Fibroblast of pulmonary artery (primary cell): ENCODE measurements at places on chromosomes 16 and 17.

- DNase-seq = no peak
These were observed 108.6 kb upstream of the GOT2 start for GRCh38 chr16:58842746-58843145.

- peak; percentile 94 for DNase-seq
These were observed 2.4 kb downstream of the SYNGR3 start for GRCh38 chr16:1991948-1992703.

- no peak for DNase-seq
These were observed 856.7 kb downstream of the CDH8 start for GRCh38 chr16:61179561-61179960.

GRCh38 chr17:78865682-78866390 lies 25.2 kb upstream of the USP36 start:
- peak; percentile 86 for DNase-seq

DNA sequence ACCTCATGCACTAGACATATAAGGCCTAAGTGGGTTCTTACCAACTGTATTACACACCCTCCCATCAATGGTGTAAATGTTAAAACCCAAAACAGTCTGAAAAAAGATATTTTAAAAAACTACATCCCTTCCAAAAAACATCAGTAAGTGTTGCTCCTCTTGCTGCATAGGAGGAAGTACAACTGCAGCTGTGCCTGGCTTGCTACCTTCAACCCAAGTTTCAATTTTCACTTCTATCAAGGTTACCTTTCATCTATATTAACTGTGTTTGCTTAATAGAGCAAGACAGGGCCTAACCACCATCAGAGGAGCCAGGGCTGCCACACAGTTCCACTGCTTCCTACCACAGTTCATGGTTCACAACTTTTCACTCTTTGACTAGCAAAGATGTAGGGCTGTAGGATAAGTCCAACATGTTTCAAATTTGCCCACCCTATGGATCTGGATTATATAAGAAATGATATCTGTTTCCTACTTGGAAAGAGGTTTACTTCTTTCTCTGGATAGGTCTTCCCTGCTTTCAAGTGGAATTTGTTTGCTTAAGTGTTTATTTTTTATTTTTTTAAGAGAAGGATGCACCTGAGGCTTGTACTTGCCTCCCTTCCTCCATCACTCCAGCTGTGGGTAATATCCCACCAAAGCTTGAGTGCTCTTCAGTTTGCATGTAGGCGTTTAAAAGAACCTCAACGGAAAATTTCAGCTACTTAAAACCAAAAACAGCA lies 56.7 kb downstream of the GRB7 start:
- no peak for DNase-seq

DNA sequence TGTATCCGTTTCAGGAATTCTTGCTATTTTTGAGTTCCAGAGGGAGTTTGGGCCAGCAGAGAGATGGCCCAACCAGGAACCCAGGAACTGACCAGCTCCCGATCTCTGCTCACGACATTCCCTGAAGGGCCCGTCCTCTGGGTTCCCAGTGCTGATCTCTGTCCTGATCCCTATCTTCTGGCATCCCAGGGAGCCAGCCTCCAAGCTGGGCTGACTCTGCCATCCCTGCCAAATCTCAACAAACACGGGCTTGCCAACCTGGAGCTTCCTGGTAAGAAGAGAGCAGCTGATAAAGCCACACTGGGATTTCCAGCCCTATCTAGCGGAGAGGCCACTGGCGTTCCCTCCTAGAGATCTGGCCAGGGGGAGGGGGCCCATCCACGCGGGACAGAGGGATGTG lies 16.2 kb downstream of the GPRC5B start:
- no peak for DNase-seq

GRCh38 chr17:6943406-6943805 lies 52.4 kb upstream of the ALOX12 start:
- DNase-seq = no peak

DNA sequence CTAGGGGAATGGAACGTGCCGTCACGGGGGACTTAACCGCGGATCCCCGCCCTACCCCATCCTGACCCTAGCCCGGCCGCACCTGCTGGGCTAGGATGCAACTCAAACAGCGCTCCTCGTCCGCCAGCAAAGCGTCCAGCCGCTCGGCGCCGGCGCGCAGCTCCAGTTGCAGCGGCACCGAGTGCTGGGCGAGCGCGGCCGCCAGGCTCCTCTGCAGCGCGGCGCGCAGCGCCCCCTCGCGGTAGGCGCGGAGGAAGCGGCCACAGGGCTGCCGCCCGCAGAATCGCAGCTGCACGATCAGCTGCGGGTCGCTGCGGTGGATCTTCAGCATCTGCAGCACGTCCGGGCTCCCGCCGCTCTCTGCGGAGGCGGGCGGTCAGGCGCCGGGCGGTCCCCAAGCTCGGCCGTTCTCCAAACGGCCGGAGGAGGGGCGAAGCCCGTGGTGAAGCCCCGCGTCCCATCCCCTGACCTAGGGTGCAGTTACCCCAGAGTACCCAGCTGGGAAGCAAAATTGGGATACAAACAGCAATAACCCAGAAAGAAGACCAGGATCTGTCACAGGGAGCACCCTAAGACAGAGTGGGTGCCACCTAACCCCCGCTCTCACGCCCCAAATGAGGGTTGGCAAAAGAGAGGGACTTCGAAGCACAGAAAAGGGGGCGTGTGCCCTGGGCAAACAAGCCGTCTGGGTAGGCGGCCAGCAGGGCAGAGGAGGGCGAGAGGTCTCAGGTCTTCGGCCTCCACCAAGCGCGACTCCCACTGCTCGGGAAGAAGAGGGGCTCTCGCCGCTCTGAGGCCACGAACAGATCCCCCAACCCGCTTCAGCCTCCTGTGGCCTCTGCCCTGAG lies 4.2 kb downstream of the TRADD start:
- peak; percentile 81 for DNase-seq

GRCh38 chr17:75494326-75494877 lies 20.9 kb downstream of the CASKIN2 start:
- DNase-seq = no peak

DNA sequence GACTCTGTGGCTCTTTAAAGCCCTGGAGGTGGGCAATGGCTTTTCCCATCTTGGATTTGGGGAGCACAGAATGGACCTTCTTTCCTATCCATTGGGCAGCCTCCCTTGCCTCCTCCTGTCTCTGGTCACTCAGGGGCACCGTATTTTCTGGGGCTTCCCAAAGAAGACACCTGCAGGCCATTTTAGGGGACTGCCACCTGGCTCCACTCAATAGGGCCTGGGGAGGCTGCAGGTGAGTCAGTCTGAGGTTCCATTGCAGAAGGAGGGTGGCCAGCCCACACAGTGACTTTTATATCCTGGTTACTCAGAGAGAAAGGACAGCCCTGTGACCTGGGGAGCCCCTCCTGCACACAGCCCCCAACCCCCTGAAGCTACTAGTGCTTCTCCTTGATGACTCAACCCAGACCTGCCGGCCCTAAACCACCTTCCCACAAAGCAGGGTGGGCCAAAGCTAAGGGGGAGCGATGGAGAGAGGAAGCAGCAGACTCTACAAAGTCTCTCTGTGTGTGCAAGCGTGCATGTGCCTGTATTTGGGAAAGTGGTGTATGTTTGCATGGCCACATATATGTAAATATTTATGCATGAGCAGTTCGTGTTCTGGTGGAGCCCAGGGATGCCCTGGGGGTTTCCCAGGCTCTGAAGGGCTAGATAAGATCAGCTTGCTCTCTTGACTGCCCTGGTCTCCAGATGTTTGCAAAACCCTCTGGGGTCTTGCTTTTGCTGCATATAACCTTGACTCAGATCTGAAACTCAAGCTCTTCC lies 5.0 kb downstream of the CX3CL1 start:
- no peak for DNase-seq

DNA sequence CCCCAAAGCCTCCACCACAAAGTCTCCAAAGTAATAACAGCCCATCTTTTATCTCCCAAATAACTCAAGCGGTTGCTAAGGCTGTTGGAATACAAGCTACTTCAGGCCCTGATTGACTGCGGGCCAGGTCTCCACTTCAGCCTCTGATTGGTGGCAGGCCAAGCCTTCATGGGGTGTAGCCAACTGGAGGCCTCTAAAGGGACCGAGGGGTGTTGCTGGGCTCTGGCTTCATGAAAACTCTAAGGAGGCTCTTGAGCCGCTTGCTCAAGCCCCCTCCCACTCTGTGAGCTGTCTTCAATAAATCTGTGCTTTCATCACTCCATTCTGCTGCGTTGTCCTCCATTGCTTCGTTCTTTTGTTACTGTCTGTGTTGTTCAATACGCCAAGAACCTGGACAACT lies 487.2 kb downstream of the XYLT1 start:
- DNase-seq = no peak
